Tibial nerve (tissue), 4 donors: ENCODE measurements at places on chromosomes 11 and 22.

GRCh38 chr11:107593951-107594350 lies 3.0 kb downstream of the ELMOD1 start:
- H3K4me1 ChIP-seq: peaks cover 27% of the 10 kb centered on the region
- DNase-seq: no peak
- no peaks in the 10 kb centered on the region for H3K36me3 ChIP-seq
- no peak overlapping the region for H3K27ac ChIP-seq
- H3K27me3 ChIP-seq: no peaks in the 10 kb centered on the region

GRCh38 chr11:65879617-65880016 lies at the start of gene CTSW:
Gene CTSW, plus strand, starts transcription at chr11:65879837. Its CDS starts 18 bp downstream, at chr11:65879855.
- no peak within 1 kb of the TSS for H3K4me3 ChIP-seq
- H3K4me1 ChIP-seq: no peaks in the 10 kb centered on the region
- H3K27ac ChIP-seq: no peak within 1 kb of the TSS
- H3K27me3 ChIP-seq: no peaks in the 10 kb centered on the region
- no peaks in the 10 kb centered on the region for H3K36me3 ChIP-seq

DNA sequence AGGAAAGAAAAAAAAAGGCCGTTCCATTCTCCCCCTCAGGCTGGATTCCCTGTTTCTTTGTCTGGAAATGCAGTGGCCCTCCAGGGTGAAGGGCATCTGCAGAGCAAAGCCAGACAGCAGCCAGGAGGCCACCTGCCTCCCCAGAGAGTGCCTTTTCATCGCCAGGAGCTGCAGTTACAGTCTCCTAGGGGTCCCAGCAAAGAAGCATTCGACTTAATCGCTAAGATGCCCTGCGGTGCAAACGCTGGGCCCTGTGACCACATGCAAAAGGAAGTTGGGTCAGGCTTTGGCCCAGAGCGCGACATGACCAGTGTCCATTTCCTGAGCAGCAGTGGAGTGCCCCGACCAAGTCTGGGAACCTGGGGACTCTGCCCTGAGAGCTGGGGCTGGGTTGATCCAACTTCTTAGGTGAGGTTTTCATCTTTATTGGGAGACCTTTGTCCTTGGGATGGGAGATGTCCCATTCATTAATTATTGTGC lies 304.6 kb downstream of the OPCML start:
- no peak overlapping the region for H3K4me3 ChIP-seq
- H3K27me3 ChIP-seq: no peaks in the 10 kb centered on the region
- no peaks in the 10 kb centered on the region for H3K36me3 ChIP-seq
- DNase-seq: no peak
- H3K27ac ChIP-seq: no peak overlapping the region

- no peak for DNase-seq
- no peaks in the 10 kb centered on the region for H3K36me3 ChIP-seq
- no peaks in the 10 kb centered on the region for H3K27me3 ChIP-seq
- H3K27ac ChIP-seq: no peak overlapping the region
- H3K4me1 ChIP-seq: no peaks in the 10 kb centered on the region
Measured at GRCh38 chr22:43819421-43819921, 7.4 kb upstream of the EFCAB6 start.

- no peak overlapping the region for H3K4me3 ChIP-seq
- DNase-seq: no peak
- H3K36me3 ChIP-seq: no peaks in the 10 kb centered on the region
- H3K4me1 ChIP-seq: peaks cover 26% of the 10 kb centered on the region
- H3K27me3 ChIP-seq: no peaks in the 10 kb centered on the region
- H3K27ac ChIP-seq: no peak overlapping the region
Measured at GRCh38 chr11:1843098-1843473, 4.3 kb downstream of the TNNI2 start.
